ENCODE measurements at places on chromosomes 7 and 10.
A peak's percentile ranks its signal among the peaks of the same experiment; 100 is the strongest.

GRCh38 chr7:149861728-149862045, 12.1 kb upstream of the ATP6V0E2 start:
- H3K4me3 ChIP-seq: no peak overlapping the region
- H3K4me1 ChIP-seq: peaks cover 4% of the 10 kb centered on the region
- peaks cover 40% of the 10 kb centered on the region for H3K36me3 ChIP-seq
- H3K27ac ChIP-seq: no peak overlapping the region
- DNase-seq: no peak
- no peaks in the 10 kb centered on the region for H3K27me3 ChIP-seq

DNA sequence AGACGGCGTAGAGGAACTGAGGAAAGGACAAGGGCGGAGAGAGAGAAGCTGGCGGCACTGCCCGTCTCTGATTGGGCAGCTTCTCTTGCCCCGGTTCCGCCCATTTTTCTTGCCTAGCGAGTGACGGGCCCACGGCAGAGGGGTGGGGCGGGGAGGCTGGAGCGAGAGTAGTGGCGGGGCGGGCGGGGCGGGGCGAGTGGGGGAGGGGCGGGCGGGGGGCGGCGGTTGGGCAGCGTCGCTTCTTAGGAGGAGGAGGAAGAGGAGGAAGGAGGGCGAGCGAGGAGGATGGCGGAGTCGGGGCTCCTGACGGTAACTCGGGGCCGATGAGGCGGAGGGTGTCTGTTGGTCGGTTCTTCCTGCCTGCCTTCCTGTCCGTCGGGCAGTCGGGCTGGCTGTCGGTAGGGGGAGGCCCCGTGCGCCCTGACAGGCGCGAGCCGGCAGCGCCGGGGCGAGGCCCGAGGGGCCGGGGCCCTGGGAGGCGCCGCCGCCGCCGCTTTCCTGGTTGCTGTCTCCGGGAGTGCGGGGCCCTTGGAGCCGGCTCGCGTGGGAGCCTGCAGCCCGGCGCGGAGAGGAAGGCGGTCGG, at the start of gene SHOC2:
Gene SHOC2, plus strand, starts transcription at position 256 of the 583 bp plus-strand sequence. CDS start 44,755 bp downstream, outside the sequence.
- H3K27me3 ChIP-seq: no peaks in the 10 kb centered on the region
- H3K27ac ChIP-seq: peak within 1 kb of the TSS; percentile 98
- peaks cover 40% of the 10 kb centered on the region for H3K4me1 ChIP-seq
- H3K4me3 ChIP-seq: peak within 1 kb of the TSS; percentile 99
- DNase-seq: peak; percentile 99

DNA sequence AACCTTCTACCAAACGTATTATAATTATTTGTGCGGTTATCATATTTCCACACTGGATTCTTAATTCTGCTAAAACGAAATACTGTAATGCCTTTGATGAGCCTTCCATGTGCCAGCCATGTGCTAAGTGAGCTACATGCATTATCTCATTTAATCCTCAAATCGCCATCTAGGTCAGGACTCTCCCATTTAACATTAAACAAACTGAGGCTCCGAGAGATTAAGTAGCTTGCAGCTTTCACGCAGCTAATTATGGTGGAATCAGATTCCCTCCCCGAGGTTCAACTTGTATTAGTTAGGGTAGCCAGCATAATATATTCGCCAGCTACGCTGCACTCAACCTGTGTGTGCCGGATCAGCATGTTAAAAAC, 798 bp upstream of the TSPAN33 start:
- no peak for DNase-seq
- peak overlapping the region; percentile 94 for H3K4me3 ChIP-seq
- H3K27me3 ChIP-seq: no peaks in the 10 kb centered on the region
- H3K36me3 ChIP-seq: peaks cover 34% of the 10 kb centered on the region
- H3K4me1 ChIP-seq: peaks cover 51% of the 10 kb centered on the region
- H3K27ac ChIP-seq: peak overlapping the region; percentile 60

GRCh38 chr7:150516956-150517745, 2.5 kb downstream of the GIMAP7 start:
- no peaks in the 10 kb centered on the region for H3K36me3 ChIP-seq
- H3K4me1 ChIP-seq: peaks cover 9% of the 10 kb centered on the region

GRCh38 chr10:59628456-59628855, 81.2 kb downstream of the SLC16A9 start:
- DNase-seq: no peak
- no peak overlapping the region for H3K27ac ChIP-seq
- H3K4me1 ChIP-seq: peaks cover 10% of the 10 kb centered on the region
- no peak overlapping the region for H3K4me3 ChIP-seq

DNA sequence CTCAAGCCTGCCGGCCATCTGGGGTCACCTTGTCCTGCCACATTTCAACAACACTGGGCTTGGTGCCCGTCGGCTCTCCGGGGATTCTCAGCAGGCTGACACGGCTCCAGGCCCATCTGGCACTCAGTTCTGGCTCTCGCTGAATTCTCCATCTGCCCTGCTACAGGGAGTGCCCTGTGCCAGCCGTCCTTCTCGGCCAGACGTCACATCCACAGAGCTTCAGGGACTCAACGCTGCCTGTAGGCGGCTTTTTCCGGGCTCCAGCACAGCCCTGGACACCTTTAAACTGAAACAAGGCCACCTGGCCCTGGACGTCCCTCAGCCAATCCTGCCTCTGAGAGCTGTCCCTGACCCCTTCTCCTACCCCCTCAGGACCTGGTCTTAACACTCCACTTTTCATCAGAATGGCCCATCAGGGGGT, 43.0 kb downstream of the TMEM130 start:
- no peak overlapping the region for H3K27ac ChIP-seq
- H3K4me3 ChIP-seq: no peak overlapping the region
- H3K27me3 ChIP-seq: peaks cover 41% of the 10 kb centered on the region

DNA sequence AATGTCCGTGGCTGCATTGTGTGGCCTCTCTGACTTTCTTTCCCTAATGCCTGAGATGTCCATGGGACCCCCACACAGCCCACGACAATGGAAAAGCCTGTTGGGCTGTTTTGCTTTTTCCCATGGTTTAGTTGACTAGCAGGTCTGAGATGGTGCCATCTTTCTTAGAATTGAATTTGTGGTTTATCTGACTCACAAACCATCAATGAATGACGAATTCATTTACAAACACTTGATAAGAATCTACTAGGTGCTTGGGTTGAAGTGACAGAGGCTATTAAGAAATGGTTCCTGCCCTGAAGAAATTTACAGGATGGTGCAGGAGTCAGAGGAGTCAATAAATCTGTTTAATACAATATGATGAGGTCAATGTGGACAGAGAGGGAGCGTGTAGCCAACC, 75.4 kb downstream of the OTUD1 start:
- H3K4me1 ChIP-seq: no peaks in the 10 kb centered on the region
- H3K36me3 ChIP-seq: peaks cover 5% of the 10 kb centered on the region
- no peak overlapping the region for H3K27ac ChIP-seq
- no peak for DNase-seq
- H3K4me3 ChIP-seq: no peak overlapping the region

GRCh38 chr10:131350245-131350644, 38.7 kb upstream of the TCERG1L start:
- H3K4me3 ChIP-seq: no peak overlapping the region
- H3K4me1 ChIP-seq: no peaks in the 10 kb centered on the region
- DNase-seq: no peak
- peaks cover 18% of the 10 kb centered on the region for H3K27me3 ChIP-seq

GRCh38 chr7:34851431-34851830, 185.9 kb downstream of the DPY19L1 start:
- H3K36me3 ChIP-seq: no peaks in the 10 kb centered on the region
- DNase-seq: no peak
- no peak overlapping the region for H3K27ac ChIP-seq
- peaks cover 8% of the 10 kb centered on the region for H3K27me3 ChIP-seq
- H3K4me1 ChIP-seq: no peaks in the 10 kb centered on the region
- H3K4me3 ChIP-seq: no peak overlapping the region

GRCh38 chr7:137395420-137395819, 51.9 kb upstream of the PTN start:
- no peaks in the 10 kb centered on the region for H3K36me3 ChIP-seq
- no peak for DNase-seq
- no peak overlapping the region for H3K4me3 ChIP-seq
- no peaks in the 10 kb centered on the region for H3K4me1 ChIP-seq
- H3K27me3 ChIP-seq: no peaks in the 10 kb centered on the region

- no peaks in the 10 kb centered on the region for H3K4me1 ChIP-seq
- DNase-seq: no peak
- peaks cover 6% of the 10 kb centered on the region for H3K27me3 ChIP-seq
- H3K27ac ChIP-seq: no peak overlapping the region
- H3K36me3 ChIP-seq: no peaks in the 10 kb centered on the region
Observed at GRCh38 chr10:75646218-75646915, 214.9 kb downstream of the LRMDA start.

GRCh38 chr10:13056456-13057077, 43.4 kb upstream of the OPTN start:
- H3K4me1 ChIP-seq: no peaks in the 10 kb centered on the region
- no peaks in the 10 kb centered on the region for H3K36me3 ChIP-seq
- H3K27me3 ChIP-seq: peaks cover 23% of the 10 kb centered on the region
- H3K27ac ChIP-seq: no peak overlapping the region
- no peak for DNase-seq
- H3K4me3 ChIP-seq: no peak overlapping the region

DNA sequence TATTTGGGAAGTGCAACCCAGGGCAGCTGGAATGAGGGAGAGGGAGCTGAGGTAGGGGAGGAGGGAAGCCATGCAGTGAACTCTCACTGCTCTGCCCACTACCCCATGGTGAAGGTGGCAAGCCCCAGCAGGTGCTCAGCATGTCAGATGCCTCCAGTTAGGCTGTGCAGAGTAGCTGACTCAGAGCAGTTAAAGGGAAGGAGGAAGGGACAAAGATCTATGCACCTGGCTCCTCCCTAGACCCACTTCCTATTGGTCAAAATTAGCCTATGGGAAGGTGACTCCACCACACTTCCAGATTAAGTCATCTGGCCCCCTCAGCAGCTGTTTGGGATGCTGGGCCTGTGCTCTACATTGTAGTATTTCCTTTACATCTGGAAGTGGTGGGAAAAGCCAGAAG, 125.7 kb upstream of the MTPN start:
- H3K27ac ChIP-seq: no peak overlapping the region
- H3K4me3 ChIP-seq: no peak overlapping the region
- peaks cover 5% of the 10 kb centered on the region for H3K4me1 ChIP-seq
- H3K36me3 ChIP-seq: no peaks in the 10 kb centered on the region

- no peak overlapping the region for H3K4me3 ChIP-seq
- H3K4me1 ChIP-seq: peaks cover 7% of the 10 kb centered on the region
- DNase-seq: no peak
- H3K27ac ChIP-seq: no peak overlapping the region
- H3K36me3 ChIP-seq: no peaks in the 10 kb centered on the region
Observed at GRCh38 chr10:124056337-124056980, 36.9 kb downstream of the CHST15 start.

- H3K27ac ChIP-seq: no peak overlapping the region
- DNase-seq: no peak
- no peaks in the 10 kb centered on the region for H3K36me3 ChIP-seq
- H3K4me3 ChIP-seq: no peak overlapping the region
Observed at GRCh38 chr7:139321071-139321745, 19.9 kb upstream of the FMC1 start.

GRCh38 chr10:48653944-48654698, 30.6 kb upstream of the WDFY4 start:
- peak overlapping the region; percentile 87 for H3K4me3 ChIP-seq
- H3K4me1 ChIP-seq: peaks cover 73% of the 10 kb centered on the region
- no peak overlapping the region for H3K27ac ChIP-seq
- DNase-seq: no peak
- peaks cover 2% of the 10 kb centered on the region for H3K36me3 ChIP-seq

DNA sequence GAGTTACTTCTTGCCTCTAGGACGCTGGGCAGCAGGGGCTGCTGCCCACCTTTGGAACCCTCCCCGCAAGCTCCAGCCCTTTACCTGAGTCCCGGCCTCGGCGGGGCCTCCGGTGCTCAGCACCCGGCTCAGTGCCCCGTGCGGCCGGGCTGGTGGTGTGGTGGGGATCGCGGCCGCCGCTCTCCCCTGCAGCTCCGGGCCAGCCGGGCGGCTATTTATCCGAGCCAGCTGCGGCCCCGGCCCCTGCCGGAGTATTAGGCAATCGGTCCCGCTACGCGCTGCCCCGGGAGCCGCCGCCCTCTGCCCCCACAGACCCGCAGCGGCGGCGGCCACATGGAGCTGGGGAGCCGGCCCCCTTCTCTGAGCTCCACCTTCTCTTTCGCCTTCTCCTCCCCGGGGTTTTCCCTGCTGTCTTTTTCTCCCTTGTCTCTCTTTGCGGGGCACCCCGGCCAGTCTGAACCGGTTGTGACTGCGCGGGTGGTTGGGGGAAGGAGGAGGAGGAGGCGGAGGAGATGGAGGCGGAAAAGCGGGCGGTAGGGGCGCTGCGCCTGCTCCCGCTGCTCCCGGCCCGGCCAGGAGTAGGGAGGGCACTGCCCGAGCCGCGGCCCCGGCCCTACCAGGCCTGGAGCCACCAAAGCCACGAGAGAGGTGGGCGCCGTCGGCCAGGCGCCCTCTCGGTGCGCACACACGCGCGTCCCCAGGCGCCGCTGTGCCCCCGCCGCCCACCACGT, at the start of gene SLC16A9:
Gene SLC16A9, minus strand, starts transcription at position 456 of the 731 bp plus-strand sequence. CDS start 25,559 bp downstream, outside the sequence.
- H3K4me3 ChIP-seq: peak within 1 kb of the TSS; percentile 88
- peak within 1 kb of the TSS; percentile 72 for H3K27ac ChIP-seq
- peaks cover 25% of the 10 kb centered on the region for H3K27me3 ChIP-seq
- H3K4me1 ChIP-seq: peaks cover 18% of the 10 kb centered on the region
- H3K36me3 ChIP-seq: peaks cover 5% of the 10 kb centered on the region
- peak; percentile 73 for DNase-seq

DNA sequence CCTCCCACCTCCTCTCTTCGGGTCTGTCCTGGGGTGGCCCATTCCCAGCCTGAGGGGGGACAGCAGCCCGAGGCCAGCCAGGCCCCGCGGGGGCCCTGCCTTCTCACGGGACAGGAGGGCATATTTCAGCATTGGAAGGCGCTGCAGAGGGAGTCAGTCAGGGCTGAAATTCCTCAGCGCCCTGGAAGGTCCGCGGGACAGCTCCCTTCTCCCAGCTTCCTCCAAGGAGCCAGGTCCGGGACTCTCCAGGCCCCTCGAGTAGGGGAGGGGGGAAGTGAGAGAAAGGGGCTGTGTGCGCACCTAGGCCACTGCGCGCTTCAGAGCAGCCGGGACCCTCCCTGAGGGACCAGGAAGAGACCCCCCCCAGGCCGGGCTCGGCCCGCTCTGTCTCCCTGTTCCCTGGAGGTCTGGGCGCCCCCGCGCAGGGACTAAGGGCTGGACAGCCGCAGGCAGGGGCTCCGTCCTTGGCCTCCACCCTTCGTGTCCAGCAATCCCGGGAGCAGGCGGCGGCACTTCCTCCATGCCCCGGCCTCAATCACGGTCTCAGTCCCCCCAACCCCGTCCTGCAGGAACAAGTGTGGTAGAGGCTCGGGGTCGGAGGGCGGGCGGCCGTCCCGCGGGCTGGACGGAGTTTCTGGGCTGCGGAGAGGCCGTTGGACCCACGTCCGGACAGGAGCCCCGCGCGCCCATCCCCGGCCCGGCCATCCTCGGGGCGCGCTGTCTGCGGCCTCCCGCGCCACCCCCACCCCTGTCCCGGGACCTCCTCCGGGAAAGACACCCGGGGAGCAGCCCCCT, 6.0 kb upstream of the ELFN1 start:
- no peak for DNase-seq
- no peak overlapping the region for H3K27ac ChIP-seq
- H3K27me3 ChIP-seq: peaks cover 51% of the 10 kb centered on the region
- H3K36me3 ChIP-seq: no peaks in the 10 kb centered on the region
- H3K4me3 ChIP-seq: no peak overlapping the region

- H3K4me1 ChIP-seq: peaks cover 22% of the 10 kb centered on the region
- no peaks in the 10 kb centered on the region for H3K36me3 ChIP-seq
- DNase-seq: no peak
- H3K27me3 ChIP-seq: peaks cover 71% of the 10 kb centered on the region
- H3K27ac ChIP-seq: no peak overlapping the region
- H3K4me3 ChIP-seq: no peak overlapping the region
Observed at GRCh38 chr7:27143950-27144780, 684 bp upstream of the HOXA5 start.

- no peak for DNase-seq
- H3K4me1 ChIP-seq: no peaks in the 10 kb centered on the region
- H3K4me3 ChIP-seq: no peak overlapping the region
- no peaks in the 10 kb centered on the region for H3K27me3 ChIP-seq
- no peaks in the 10 kb centered on the region for H3K36me3 ChIP-seq
- H3K27ac ChIP-seq: no peak overlapping the region
Observed at GRCh38 chr10:76234499-76235226, 803.2 kb downstream of the LRMDA start.

Data from stimulated activated naive B cell treated with anti-CD40 and anti-IgM and Interleukin-4, amounts not matched to agents 10 μg/mL and 1 μg/mL and 100 μg/mL, for 72 hours (primary cell).